ENCODE measurements at places on chromosomes 6 and 20.

DNA sequence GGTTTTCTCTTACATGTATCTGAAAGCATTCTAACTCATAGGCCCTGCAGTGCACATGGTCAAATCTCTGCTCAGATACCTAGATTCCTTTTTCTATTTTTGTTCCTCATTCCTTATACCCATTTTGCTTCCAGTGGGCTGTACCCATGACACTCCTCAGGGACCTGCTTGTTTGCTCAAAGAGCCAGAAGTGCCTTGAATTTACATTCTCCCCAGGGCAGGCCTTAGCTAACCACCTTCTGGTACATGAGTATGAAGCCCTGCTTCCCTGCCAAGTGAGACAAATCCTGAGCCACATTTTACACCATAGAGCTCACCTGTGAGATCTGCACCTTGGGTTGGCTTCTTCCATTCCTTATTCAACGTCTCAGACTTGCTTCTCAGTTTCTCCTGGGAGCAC lies 326.6 kb upstream of the SASH1 start:
- DNase-seq = no peak

DNA sequence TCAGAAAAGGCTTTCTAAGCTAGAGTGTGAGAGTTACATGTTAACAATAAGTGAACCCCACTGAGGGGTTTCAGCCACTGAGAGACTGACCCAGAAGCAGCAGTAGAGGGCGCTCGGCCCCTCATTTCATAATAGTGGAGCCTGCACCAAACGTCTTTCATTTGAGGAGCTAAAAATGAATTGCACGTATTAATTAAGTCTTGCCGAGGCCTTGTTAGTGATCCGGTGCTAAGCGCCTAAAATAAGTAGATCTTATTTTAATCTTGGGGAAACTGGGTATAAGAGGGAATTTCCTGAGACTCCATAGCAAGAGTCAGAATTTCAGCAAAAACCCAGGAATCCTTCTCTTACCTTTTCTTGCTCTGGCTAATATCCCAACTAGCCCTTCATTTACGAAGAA lies 209.7 kb downstream of the FARS2 start:
- no peak for DNase-seq

- no peak for DNase-seq
These were observed 40.9 kb downstream of the PTPRA start for GRCh38 chr20:2914160-2914559.

GRCh38 chr20:22862671-22863230 lies 172.4 kb upstream of the SSTR4 start:
- no peak for DNase-seq

DNA sequence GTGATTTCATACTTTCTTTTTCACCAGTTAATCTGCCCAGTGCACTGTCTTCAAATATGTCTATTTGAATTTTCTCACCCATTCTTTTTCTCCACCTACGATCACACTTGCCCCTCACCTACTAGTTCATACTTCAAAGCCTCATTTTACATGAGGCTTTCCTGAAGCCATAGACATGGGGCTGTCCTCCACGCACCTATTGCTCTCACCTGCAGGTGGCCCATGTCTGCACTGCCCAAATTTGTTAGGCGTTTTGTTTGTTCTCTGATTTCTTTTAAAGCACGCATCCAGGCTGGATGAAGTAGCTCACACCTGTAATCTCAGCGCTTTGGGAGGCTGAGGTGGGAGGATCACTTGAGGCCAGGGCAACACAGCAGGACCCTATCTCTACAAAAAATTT lies 106.8 kb upstream of the RIPOR2 start:
- DNase-seq = no peak

GRCh38 chr20:57711311-57711712 lies 1.5 kb upstream of the PMEPA1 start:
- no peak for DNase-seq

GRCh38 chr20:56328861-56329260 lies 29.9 kb upstream of the FAM210B start:
- DNase-seq = no peak

GRCh38 chr20:61830991-61831390 lies 234.7 kb downstream of the TAF4 start:
- peak; percentile 4 for DNase-seq

DNA sequence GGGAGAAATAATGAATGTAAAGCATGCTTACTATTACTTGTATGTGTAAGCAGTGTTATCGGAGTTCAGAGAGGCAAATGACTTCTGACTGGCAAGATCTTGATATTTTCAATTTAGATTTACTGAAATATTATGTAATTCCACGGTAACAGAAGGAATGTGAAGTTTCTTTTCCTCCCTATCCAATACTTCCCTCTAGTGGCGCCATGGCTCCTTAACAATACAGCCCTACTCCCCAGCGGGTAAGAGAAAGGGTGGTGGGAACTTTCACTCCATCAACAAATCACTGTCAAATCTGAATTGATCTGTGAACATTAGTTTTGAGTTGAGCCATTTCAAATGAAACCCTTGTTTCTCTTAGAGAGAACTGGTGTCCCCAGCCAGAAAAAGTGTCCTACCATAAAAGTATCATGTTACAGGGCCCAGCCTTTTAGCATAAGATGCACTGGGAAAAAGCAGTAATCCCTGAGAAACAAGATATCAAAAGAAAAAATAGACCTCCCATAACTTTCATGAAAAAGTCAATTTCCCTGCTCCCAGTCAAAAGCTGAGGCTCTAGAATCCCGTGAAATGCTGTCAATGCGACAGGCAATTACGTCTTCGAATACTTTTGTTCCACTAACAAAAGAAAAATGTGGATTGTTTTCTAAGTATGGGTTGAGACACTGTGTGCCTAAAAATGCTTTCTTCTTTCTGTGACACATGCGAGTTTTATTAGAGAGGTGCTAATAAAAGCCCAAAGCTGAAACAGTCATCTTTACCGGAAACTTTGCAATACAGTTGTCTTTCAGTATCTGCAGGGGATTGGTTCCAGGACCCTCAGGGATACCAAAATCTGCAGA lies 12.9 kb downstream of the COX7A2 start:
- no peak for DNase-seq

DNA sequence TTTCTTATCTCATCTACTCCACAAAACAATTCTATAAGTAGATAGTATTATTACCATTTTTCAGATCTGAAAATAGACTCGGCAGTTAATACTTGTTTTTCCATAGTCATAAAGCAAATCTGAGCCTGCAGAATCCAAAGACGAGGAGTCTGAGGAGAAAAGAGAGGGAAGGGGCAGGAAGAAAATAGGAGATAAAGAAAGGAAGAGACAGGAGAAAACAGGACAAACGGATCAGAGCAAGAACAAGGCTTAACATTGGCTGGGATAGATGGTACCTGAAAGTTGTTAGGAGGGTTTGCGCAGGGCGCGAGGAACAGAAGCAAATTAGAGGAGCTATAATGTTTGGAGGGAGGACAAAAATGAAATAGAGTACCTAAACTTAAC lies 639 bp upstream of the PPIL1 start:
- DNase-seq = no peak

DNA sequence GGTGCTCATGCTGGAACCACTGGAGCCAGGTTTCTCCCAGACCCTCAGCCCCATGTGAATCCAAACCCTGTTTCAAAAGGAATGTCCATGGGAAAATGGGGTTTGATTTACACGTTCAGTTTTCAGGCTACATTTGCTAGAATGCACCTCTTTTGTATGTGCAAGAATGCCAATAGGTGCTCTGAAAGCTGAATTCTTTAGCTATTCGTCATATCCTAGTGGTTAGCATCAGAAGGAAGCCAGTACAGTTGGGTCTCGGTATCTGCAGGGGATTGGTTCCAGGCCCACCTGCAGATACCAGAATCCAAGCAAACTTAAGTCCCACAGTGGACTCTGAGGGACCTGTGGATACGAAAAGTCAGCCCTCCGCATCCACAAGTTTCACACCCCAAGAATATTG lies 93.4 kb downstream of the UST start:
- no peak for DNase-seq

DNA sequence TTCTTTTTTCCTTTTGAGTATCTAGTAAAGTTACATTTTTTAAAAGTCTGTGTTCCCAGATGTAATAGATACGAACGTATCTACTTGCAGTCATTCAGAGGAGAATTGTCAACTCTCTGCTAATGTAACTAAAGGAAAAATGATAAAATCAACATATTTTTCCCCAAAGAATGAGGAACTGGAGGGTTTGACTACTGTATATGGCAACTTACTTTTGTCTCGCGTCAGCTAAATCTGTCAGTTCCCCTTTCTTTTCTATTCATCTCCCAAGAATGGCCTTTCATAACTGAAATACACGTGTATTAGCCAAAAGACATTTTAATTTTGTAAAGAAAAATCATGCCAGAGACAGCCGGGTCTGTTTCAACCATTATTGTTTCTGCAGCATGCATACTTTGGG lies 5.4 kb downstream of the EYA2 start:
- DNase-seq = no peak

DNA sequence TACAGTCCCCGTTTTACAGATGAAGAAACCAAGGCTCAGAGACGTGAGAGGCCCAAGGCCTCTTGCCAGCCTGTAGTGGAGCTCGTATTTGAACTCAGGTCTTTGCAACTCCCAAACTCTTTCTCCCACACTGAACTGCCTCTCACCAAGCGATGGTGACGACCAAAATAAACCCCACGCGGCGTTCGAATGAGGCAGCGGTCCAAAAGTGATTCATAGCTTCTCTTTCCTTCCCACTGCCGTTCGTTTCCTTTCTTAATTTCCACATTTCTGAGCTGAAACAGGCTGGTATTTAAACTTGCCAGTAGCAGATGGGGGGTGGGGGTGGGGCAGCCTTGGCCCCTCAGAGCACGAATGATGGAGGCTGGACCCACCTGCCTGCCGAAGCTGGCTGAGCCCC lies 252.9 kb upstream of the KCNG1 start:
- no peak for DNase-seq

GRCh38 chr6:90488816-90489215 lies 98.1 kb downstream of the MAP3K7 start:
- no peak for DNase-seq

DNA sequence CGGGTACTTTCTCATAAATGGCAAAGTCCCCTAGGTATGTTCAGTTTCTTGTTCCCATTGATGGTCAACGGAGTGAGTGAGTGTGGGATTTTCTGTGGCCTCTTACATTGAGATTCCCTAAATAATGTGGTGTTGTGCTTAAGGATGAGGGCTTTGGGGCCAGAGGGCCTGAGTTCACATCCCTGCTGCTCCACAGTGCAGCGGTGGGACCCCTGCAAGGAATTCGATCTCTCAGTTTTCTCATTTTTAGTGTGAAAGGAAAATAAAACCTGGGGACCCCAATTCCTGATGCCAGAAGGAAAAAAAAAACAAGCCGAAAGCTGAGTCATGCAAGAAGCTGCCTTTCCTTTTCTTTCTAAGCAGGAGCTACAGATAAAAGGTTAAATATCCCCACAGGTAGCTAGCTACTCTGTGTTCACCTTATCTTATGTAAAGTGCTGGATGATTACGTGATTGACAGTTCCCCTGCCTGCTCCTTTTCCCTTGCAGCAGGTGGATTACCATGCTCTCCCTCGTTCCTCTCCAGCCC lies 120.2 kb upstream of the CLDN20 start:
- no peak for DNase-seq

DNA sequence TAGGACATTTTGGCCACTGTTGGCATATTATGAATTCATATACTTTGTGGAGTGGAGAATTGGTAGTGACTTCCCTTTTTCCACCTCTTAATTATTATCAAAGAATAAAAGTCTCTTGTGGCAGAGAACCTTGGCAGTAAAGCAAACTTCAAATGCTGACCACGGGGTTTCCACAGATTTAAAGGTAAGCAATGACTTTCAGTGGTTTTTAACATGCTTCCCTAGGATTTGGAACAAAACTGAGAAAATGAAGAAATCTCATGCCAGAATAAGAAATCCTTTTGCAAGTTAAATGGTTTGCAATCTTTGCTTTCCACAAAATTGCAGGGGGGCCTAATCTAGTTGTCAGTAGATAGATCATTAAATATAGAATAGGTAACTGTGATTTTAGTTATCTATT lies 2.0 kb upstream of the SDC4 start:
- DNase-seq = no peak

DNA sequence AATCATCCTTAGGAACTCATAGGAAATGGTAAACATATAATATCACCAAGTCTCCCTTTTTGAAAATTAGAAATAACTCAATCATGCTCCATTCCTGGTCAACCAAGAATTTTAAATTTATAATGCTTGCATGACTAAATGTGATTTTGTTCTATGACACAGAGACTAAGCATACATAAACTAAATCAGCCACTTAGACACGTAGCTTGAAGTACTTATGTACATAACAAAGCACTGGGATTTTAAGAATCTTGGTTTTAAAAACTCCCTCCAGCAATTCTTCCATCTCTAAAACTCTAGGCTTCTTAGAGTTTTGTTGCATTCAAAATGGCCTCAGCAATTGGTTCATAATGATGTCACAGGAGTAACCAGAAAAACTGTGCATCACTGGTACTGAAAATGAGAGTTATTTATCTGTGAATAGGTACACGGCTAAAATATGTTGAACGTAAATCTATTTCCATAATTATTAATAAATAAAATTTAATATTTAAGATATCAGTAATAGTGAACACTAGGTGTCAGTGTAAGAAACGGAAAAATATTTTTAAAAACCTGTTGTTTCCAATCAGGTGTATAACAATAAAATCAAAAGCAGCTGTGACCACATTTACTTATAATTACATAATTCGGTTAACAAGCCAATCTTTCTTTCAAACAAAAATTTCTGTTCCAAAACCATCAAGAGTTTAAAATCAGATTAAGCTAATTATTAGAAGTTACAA lies 241.6 kb upstream of the RUNX2 start:
- no peak for DNase-seq

GRCh38 chr20:40639676-40640355 lies 49.2 kb downstream of the MAFB start:
- no peak for DNase-seq

GRCh38 chr6:124879992-124880355 lies 82.3 kb upstream of the RNF217 start:
- DNase-seq = no peak

GRCh38 chr6:156654919-156655918 lies 122.0 kb upstream of the ARID1B start:
- no peak for DNase-seq
